Stimulated activated CD4-positive, alpha-beta T cell treated with anti-CD3 and anti-CD28 coated beads, Interleukin-4, amount 100 ng/mL, for 1 hour (primary cell): ENCODE measurements at places on chromosomes 6 and 20.

DNA sequence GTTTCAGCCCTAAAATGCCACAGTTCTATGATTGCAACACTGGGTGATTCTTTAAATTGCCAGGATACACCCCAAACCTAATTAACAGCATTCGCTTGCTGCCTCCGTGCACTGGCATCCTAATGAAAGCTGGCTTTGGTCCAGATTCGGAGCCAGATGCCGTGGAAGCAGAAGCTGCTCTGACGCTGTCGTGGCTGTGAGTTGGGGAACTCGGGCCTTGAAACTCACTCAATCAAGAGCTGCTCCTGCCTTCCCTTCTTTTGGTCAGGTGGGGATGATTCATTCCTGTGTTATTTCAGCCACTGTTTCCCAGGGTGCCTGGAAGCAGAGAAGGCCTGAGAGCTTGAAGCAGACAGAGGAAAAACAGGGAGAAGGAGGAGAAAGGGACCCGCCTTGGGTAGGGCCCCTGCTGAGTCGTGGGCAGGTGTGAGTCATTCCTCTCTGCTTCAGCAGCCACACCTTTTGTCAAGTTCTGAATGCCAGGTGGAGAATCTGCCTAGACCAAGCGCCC, 36.2 kb upstream of the DSP start:
- DNase-seq, result peak; percentile 8

GRCh38 chr6:16337295-16337975, 99.0 kb downstream of the GMPR start:
- DNase-seq, result no peak

GRCh38 chr6:75070244-75070643, 135.6 kb downstream of the COL12A1 start:
- DNase-seq, result no peak

GRCh38 chr6:9481292-9482029, 933.4 kb downstream of the TFAP2A start:
- no peak for DNase-seq

DNA sequence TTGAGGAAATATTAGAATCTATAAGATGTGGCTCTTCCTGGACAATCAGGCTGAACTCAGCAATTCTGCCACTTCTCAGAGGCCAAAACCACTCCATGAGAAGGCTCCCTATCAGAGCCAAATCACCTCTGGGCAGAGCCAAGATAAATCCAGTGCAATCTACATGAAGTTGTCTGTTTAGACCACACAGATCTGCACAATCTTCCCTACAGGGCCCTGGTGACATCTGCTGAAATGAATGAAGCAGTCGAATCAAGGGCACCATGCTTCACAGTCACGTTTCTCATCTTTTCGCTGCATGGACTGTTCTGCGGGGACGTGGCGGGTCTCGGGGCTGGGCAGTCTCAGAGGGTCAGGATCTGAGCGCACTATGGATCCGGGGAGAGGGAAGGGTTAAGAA, 60.1 kb upstream of the CD93 start:
- no peak for DNase-seq

GRCh38 chr20:20367575-20368417, at the start of gene INSM1:
INSM1 (plus strand) TSS chr20:20368104; CDS start chr20:20368268, 164 bp downstream.
- no peak for DNase-seq

- DNase-seq, result no peak
Measured at GRCh38 chr20:23161968-23162696, 76.0 kb upstream of the CD93 start.

DNA sequence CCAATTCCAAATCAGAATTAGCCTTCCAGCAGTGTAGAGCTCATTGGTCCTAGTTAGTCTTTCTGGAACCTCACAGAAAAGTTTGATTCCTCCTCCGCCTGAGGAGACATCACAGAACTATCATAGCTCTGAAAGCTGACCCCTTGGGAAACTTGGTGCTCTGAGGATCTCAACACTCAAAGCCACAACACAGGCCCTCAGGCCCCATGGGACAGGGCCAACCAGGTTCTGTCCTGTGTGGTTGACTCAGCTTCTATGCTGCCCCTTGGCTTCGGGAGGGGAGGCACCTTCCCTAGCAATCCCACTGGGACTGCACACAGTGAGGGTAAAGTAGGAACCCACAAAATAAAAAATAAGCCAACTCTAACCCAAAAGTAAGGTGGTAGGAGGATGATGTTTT, 237.5 kb upstream of the ECI2 start:
- no peak for DNase-seq

- DNase-seq, result no peak
Measured at GRCh38 chr6:1665214-1665613, 55.5 kb downstream of the FOXC1 start.

- DNase-seq, result no peak
Measured at GRCh38 chr6:19664878-19665612, 172.1 kb upstream of the ID4 start.

GRCh38 chr6:35894776-35895175, 26.1 kb downstream of the SRPK1 start:
- DNase-seq, result no peak

- DNase-seq, result no peak
Measured at GRCh38 chr6:136609873-136610706, 59.9 kb upstream of the MAP7 start.

- no peak for DNase-seq
Measured at GRCh38 chr20:49983848-49984408, 1.1 kb downstream of the SNAI1 start.

DNA sequence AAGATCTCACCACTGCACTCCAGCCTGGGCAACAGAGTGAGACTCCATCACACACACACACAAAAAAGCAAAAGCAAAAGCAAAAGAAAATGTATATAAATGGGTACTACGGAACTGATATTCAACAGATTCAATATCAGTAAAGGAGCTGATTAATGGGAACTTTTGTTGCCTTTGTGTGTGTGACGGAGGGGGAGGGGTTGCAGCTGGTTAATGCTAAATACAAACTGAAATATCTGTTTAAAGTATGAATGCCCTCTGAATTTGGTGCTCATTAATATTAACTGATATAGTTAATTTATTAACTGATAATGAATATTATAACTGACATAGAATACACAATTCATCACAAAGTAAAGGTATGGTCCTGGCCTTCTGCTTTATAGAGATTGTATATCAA, 8.4 kb downstream of the NCOA6 start:
- no peak for DNase-seq

DNA sequence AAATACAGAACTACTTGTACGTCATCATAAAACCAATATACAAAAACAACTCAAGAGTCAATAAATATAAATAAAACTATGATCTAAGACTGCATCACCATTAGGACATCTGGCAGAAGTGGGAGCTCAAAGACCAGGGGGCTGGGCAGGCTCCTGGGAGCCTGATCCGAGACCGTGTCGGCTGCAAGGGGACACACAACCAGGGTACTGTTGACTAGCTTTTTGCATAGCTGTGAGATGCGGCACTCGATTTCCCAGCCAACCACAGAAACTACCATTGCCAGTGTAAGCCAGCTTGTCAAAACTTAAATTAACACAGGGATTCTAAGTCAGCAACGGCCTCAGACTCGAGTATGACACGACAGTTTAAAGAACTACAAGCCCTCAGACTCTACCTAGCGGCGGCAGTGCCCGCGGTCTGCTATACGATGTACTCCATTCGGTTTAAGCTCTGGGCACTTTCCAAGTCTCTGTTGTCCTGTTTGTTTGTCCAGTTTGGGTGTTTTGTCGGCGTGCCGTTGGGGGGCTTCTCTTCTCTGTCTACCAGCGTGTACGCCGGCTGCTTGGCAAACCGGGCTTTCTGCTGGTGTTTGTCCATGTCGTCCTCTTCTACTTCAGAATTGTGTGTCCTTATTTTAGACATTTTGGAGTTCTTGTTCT, 34.6 kb downstream of the JAG1 start:
- DNase-seq, result no peak

GRCh38 chr20:24851346-24852019, 97.6 kb upstream of the CST7 start:
- DNase-seq, result no peak

DNA sequence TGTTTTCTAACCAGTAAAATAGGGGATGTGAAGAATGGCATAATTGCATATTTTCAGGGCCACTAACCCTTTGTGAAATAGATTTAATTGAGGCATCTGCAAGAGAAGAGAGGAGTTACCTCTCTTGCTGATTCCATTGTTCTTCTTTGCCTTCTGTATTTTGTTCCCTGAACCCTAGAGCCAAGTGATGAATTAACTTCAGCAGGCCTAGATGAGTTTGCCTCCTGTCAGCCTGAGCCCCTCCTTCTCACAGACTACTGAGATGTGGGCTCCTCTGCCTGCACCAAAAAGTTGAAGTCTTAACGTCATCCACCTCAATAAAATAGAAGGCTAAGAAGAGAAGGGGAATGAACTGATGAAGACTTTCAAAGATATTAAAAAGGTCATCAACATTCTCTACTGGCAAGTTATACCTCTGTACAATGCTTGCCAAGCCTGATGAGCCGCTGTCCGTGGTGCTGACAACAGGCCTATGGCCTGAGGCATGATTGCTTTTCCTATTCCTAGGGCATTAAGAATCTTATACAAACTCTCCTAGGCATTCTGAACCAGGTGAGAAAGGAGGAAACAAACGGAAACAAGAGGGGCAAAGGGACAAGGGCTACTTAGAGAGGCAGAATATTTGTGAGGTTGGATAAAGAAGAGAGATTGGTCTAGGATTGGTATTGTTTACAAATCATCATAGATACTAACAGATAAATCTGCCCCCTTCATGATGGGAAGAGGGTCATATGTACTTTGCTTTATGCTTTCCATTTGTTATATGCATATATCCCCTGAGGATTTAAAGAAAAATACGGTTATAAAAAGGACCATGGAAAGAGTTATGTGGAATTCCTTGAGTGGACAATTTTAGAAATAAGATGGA, 46.8 kb downstream of the CD24 start:
- peak; percentile 37 for DNase-seq

DNA sequence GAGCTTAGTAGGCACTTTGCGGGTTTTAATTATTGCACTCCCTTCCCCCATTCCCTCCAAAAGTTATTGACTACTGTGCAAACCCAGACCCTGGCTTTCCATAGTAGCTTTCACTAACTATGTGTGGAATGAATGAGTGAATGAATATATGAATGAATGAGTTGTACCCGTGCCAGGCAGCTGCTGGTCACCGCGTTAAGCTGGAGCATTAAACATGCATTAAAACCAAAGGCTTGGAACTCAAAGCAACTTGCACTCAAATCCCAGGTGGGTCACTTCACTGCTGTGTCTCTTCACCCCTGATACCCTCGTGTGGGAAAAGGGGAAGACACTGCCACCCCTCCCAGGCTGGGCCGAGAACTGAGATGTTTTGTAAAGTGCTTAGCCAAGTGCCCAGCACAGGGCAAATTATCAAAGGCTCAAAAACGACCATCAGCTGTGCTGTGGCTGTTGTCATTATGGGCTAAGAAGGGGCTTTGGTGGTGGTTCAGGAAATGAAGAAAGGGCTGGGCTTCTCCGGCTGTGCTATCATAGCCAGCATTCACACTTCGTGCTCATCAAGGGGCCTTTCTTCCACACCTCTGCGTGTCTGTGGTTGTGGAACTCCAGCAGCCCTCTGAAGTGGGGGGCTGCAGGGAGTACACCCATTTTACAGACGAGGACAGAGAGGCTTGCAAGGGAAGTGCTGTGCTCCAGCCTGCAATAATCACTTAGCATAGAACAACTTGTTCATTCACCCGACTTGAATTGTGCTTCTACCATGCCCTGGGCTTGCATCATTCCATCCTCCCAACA, 60.2 kb upstream of the STX16 start:
- no peak for DNase-seq

- no peak for DNase-seq
Measured at GRCh38 chr6:56655249-56655648, 12.6 kb upstream of the DST start.

DNA sequence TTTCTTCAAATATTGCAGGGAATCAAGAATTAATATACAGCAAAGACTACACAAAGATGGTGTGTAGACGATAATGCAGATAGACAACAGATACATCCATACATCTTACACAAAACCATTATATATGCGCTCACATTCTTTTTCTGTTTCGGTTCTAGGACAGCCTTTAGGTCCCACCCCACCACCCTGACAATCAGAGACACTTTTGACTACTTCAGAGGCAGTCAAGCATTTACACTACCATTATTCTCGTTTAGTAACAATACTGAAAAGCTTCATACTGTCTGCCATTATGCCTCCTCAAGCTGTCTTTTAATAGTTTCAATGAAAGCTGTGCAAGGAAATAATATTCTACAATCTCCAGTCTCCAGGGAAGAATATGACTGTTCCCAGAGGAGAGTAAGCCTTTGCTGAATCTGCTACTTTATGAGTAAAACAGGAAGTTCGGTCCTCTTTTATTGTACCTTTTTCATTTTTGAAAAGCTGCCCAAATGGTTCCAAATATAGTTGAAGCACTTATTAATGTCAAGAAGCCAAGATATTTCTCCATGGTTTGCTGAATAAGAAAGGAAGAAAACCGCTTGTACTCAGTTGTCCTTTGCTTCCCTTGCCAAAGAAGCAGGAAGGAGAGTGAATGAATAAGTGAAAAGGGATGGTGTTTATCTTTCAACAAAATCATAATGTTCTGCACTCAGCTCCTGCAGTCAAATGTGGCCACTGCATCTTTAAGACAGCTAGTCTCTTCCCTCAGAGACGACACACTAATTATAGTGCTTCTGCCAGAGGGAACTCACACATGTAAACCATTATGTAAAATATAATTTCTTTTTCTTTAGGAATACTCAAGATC, 468.3 kb downstream of the CDC5L start:
- DNase-seq, result no peak

- DNase-seq, result no peak
Measured at GRCh38 chr6:161261325-161261724, 12.5 kb downstream of the AGPAT4 start.

DNA sequence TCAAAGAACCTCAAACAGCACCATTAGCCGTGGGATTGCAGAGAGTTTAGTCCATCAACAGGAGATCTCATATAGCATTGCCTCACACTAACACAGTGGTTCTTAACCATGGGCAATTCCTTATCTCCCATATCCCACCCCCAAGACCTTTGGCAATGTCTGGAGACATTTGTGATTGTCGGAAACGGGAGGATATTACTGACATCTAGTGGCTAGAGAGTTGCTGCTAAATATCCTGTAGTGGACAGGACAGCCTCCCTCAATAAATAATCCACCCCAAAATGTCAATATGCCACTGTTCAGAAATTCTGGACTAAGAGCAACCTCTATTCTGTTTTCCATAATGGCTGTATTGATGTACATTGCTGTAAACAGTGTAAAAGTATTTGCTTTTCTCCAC, 210.1 kb upstream of the CCN2 start:
- DNase-seq, result no peak

DNA sequence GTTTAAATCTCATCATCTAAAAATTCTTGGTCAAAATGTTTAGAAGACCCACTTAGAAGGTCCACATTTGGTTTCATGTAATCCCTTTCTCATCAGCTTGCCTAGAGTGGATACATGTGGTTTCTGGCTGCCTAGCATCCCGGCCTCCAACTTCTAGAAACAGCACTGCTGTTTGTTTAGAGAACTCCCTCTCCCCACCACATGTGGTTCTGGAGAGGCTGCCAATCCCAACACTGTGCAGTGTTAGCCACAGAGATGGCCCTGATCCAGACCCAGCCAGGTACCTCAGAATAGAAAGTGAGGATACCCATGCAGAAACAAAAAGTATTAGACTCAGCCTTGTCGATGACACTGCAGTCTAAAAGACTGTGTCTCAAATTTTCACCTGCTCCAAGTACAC, 241.8 kb downstream of the BCKDHB start:
- DNase-seq, result no peak
